ENCODE measurements at places on chromosomes 7 and 10.

DNA sequence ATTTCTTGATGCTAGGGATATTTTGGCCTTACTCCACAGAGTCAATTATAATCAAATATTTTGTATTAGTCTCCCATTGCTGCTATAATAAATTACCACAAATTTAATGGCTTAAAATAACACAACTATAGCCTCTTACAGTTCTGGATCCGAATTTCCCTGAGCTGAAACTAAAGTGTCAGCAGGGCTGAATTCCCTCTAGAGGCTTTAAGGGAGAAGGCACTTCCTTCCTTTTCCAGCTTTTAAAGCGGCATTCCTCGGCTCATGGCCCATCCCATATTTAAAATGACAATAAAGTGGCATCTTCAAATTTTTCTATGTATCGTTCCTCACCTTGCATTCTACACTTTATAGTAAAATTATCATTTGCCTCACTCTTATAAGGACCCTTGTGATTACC is 421.4 kb upstream of the ZWINT start:
- no peak for DNase-seq

- peak; percentile 33 for DNase-seq
These were observed 20.0 kb downstream of the SORCS1 start for GRCh38 chr10:107144490-107144889.

GRCh38 chr10:69222157-69223027 is 2.3 kb downstream of the HKDC1 start:
- DNase-seq, result peak; percentile 97

GRCh38 chr7:99267841-99268576 is 4.6 kb upstream of the MYH16 start:
- DNase-seq, result no peak

DNA sequence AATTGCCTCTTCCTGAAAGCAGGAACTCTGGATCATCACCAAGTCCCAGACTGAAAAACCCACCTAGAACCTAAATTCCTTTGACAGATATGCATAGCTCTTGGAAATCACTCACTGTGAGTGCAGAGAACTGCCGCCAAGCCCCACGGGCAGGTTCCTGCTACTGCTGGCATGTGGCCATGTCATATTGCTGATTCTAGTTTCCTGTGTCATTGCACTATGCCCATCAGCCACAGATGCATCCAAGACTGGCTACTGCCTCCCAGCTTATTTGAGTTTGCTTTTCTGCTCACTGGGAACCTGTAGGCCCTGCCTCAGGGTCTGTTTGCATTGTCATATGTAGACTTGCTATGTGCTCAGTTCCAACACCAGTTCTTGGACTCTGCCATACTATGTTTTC is 786.0 kb downstream of the GRID1 start:
- no peak for DNase-seq

DNA sequence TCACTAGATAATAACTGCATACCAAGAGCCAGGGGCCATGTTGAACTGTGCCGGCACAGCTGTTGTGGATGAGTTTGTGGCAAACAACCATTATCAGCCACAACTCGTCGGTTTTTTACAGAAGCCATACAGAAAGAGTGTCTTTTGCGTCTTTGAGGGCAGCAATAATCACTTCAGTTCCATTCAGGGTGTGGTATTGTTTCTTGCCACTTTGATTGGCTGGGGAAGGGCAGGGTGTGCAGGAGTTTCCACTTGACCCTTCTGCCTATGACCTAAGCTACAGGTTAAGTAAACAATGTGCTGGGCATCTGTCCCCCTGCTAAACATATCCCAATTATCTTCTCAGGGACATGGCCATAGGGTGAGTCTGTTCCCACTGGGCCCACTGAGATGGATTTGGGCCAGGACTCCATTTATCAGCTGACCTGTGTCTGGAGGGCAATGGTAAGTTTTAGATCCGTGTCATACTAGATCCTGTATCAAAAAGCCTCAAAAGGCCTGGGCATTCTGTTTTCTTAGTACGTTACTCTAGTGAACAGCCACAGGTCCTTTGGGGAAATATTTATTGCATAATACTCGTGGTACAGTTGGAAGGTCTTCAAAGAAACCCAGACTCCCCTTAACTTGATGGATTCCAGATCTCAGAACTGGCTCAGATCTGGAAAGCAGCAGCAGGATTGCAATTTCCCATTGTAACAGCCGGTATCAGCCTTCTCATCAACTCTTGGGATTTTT is 15.9 kb downstream of the ZNF3 start:
- DNase-seq, result no peak

DNA sequence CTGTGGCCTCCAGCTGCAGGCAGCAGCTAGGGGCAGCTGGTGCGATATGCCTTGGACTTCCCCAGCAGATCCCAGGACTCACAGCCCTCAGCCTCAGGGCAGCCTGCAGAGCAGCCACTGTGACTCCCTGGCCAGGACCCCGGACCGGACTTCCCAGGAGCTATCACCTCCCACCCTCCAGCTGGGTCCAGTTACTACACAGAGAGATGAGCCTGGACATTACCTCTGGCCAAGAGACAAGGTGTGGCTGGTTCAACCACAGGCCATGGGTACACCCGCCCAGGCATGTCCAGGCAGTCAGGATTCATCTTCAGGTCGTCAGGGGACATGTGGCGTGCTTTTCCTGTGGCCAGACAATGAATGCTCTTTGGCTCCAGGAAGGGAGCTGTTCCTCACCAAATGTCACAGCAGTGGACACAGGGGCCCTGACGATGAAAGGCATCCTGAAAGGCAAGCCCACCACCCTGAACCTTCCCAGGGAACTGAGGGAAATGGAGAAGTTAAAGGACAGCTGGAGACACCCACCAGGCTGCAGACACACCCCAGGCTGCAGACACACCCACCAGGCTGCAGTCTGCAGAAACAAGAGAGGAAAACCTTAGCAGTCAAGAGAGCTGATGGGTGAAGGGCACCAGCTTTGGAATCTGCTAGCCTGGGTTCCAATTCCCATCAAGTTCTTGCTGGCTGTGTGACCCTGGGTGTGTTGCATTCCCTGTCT is 25.8 kb upstream of the NANOS1 start:
- no peak for DNase-seq

DNA sequence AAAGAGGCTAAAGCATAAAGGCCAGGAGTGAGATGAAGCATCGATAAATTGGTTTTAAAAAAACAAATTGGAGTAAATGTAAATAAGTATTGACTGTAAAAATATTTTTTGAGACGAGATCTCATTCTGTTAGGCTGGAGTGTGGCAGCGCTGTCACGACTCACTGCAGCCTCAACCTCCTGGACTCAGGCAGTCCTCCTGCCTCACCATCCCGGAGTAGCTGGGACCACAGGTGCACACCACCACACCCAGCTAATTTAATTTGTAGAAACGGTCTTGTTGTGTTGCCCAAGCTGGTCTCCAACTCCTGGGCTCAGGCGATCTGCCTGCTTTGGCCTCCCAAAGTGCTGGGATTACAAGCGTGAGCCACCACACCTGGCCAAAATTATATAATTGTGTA is 17.8 kb downstream of the HNRNPA2B1 start:
- no peak for DNase-seq

GRCh38 chr10:117135480-117136140 is 2.5 kb downstream of the VAX1 start:
- DNase-seq, result no peak

DNA sequence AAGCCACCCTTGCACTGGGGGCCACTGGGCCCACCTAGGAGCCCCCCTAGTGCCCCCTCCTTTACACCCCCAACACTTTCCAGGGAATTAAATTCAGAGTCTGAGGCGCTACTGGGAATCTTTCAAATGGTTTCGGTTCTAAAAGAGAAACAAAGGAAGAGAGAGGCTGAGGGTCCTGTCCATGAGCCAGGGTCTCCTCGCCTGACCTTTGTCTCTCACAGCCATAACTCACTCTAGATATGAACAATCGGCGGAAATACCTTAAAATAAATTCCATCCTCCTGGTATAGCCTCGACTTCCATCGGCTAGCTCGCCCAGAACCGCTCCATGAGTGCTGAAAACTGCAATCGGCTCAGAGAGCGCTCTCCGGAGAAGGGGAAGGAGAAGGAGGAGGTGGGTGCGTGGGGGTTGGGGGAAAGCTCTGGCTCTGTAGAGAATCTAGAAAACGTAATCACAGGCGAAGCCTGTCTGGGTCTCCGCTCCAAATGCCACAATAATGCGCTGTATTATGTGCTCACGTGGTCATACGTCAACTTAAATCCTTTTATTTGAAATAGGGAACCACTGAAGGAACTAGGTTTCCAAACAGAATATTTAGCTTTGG is 12.6 kb downstream of the HOXA4 start:
- no peak for DNase-seq

DNA sequence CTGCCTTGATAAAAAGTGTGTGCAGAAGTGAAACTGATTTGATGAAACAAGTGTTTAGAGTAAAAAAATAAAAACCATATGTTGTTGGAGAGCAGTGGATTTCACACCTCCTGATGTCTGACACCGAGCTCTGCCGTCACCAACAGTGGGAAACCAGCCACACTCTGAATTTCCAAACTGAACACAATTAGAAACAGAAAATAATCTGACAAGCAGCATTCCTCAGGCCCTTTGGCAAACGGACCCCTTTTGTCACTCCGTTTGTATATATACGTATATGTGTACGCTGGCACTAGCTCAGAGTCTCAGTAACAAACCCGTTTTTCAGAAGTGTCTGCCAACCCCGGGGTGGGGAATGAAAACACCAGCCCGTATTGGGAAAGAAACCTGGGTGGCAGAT is 32.4 kb downstream of the TACC2 start:
- DNase-seq, result no peak

DNA sequence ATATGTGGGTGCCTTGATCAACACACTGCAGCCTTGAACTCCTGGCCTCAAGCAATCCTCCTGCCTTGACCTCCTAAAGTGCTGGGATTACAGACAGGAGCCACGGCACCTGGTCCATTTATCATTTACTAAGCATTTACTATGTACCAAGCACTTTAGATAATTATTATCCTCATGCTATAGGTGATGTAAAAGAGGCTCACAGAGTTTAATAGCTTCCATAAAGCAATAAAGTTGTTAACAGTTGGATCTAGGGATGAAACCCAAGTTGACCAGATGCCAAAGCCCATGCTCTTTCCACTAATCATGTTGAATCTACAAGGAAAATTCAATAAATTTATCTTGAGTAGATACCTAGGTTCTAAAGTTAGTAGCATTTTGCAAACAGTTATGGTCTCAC is 5.0 kb downstream of the NAPEPLD start:
- no peak for DNase-seq
